Stimulated activated CD4-positive, alpha-beta T cell treated with anti-CD3 and anti-CD28 coated beads, Interleukin-1b, Interleukin-23, amount 100 ng/mL, for 1 hour (primary cell): ENCODE measurements at places on chromosomes 2 and 18.

GRCh38 chr18:39448942-39449341, 1883.3 kb upstream of the CELF4 start:
- DNase-seq, result no peak

DNA sequence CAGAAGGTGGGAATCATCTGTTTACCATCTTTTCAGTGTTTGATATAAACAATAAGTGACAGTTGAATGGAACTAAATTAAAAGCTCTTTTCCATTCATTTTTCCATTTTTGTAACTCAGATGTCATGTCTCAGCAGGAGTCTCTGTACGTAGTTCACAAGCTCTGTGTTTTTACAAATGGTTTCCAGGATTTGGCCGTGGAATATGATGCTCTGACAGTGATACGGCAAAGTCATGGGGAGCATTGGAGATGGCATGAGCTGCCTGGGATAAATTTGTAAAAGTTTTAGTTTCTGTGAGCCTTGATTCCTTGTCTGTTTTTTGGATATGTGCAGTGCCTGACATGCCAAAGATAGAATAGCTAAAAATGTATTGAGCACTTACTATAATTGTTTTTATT, 168.1 kb upstream of the SESTD1 start:
- DNase-seq, result no peak

- no peak for DNase-seq
Measured at GRCh38 chr2:30325600-30326328, 94.4 kb downstream of the LBH start.

- no peak for DNase-seq
Measured at GRCh38 chr2:60414495-60415138, 138.8 kb downstream of the BCL11A start.

GRCh38 chr2:70003093-70003830, 41.8 kb upstream of the ASPRV1 start:
- DNase-seq, result no peak

- DNase-seq, result no peak
Measured at GRCh38 chr2:168188002-168188401, 59.4 kb downstream of the STK39 start.

DNA sequence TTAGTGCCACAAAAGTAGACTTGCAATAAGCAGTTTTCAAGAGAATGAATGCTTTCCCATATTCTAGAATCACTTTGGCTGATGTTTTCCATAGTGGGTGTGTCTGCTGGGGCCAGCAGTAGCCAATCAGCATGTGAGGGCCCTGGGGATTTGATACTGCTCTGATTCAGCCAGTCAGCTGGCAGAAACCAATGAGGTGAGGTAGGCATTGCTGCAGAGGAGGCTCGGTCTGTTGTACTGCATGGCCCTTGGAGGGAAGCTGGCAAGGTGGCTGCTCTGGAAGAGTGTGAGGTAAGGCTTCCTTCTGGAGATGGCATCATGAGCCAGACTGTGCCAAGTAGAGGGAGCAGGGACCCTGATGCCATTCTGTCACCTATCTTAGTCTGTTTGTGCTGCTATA, 22.7 kb downstream of the TMEM87B start:
- no peak for DNase-seq

DNA sequence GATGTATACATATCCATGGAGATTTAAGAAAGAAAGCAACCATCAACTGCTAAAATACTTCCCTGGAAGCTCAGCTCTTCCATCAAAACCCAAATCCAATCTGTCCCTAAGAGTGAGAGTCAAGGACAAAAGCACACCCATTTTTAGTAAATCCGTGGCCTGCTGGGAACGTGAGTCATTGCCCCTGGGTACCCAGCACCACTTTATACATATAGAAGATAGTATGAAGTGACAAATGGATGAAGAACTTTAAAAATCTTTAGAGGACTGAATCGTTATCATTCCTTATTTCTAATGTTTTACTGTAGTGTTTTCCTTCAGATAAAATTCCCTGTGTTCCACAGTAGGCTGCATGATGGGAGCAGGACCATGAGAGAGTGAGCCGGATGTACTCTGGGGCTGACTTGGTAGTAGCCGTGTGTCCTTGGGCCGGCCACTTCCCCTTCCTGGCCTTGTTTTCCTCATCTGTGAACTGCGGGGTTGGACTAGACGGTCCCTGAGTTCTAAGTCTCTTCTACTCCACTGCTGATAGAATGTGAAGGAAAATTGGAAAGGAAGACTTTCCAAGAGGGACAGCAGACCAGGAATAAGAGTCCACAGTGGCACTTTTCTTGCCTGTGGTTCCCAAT, 28.5 kb upstream of the CEP68 start:
- DNase-seq, result no peak

- DNase-seq, result no peak
Measured at GRCh38 chr2:161987311-161987710, 86.7 kb downstream of the DPP4 start.

GRCh38 chr2:63424329-63425078, 163.8 kb downstream of the WDPCP start:
- no peak for DNase-seq

- DNase-seq, result no peak
Measured at GRCh38 chr2:230130668-230131364, 62.1 kb upstream of the SLC16A14 start.

DNA sequence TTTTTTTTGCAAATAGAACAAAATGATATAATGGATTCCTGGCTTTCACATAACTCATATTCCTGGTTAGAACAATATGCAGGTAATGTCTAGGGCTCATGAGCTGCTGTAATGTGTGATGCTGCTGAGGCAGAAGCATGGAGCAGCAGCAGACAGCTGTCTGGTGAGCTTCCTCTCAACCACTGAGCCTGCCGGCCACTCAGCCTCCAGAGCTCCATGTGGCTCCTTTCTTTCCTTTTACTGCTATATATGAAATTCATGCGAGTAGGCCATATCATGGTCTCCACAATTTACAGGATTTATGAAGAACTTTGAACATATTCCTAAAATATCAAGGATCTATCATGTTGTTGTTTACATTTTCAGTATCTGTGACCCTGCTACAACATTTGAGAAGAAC, 120.9 kb downstream of the MEP1B start:
- no peak for DNase-seq

DNA sequence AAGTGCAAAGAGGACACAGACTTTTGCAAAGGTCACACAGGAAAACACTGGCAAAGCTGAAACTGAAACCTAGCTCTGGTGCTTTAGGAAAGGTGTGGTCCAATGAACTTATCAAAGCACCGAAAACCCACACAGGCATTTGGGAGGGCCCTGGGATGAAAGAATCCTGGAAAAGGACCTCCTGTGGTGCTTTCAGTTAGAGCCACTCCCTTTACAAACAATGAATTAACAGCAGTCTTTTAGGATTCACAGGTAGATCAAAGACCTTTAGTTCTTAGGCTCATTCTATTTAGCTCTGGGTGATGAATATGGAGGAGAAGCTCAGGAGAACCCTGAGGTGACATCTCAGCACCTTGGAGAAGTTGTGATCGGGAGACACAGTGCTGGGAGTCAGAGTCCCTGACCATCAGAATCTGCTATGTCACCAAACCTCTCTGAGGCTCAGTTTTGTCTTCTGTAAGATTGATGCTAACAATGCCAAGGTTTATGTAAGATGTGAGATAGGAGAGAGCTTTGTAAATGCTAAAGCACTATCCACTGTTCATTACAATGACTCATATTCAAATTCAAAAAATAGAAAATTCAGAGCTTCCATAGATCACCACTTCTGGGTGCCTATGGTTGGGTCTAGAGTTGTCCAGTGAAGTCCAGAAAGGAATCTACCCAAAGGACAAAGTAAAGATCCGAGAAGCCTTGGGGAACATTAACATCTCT, 39.3 kb downstream of the VSNL1 start:
- DNase-seq, result no peak

DNA sequence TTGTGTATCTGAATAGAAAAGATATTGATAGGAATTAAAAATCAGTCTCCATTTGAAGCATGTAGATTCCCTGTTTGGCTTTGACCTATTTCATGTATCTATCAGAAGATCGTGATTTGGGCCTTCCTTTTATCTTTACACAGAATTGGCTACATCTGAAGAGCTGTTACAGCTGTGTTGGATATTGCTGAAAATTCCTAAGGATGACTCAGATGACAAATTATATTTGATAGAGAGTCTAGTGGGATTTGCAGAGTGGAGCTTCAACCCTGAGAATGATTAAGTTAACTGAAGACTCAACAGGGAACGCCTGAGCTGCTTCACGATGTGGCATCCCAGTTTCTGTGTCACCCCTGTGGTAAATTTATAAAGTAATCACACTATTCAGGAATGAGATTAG, 4.9 kb upstream of the COL3A1 start:
- DNase-seq, result no peak

DNA sequence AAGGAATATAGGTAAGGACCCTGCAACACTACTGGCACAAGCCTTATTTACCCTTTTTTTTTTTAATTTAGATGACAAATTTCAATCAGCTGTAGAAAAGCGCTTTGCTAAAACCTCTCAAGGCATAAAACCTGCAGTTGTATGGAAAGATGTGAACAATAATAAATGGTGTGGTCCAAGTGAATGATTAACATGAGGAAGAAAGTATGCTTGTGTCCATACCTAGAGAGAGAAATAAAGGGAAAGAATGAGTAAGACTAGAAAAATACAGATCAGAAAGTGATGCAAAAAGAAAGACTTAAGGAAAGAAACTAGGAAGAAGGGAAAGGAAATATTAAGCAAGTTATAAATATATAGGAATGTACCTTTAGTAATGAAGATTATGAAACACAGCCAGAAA, 119.2 kb upstream of the SCN7A start:
- no peak for DNase-seq

- no peak for DNase-seq
Measured at GRCh38 chr2:58740426-58740825, 499.3 kb upstream of the FANCL start.

GRCh38 chr2:176111309-176111663, 4.2 kb downstream of the HOXD11 start:
- no peak for DNase-seq
